ENCODE measurements at places on chromosomes 2 and 18.

GRCh38 chr2:6647046-6647445 is 218.7 kb downstream of the CMPK2 start:
- no peak for DNase-seq
- no peak overlapping the region for H3K27ac ChIP-seq
- no peaks in the 10 kb centered on the region for H3K27me3 ChIP-seq
- no peaks in the 10 kb centered on the region for H3K36me3 ChIP-seq

- DNase-seq: no peak
- no peak overlapping the region for H3K4me3 ChIP-seq
- peaks cover 6% of the 10 kb centered on the region for H3K4me1 ChIP-seq
- no peak overlapping the region for H3K27ac ChIP-seq
- H3K36me3 ChIP-seq: no peaks in the 10 kb centered on the region
- peaks cover 18% of the 10 kb centered on the region for H3K27me3 ChIP-seq
These were observed 359 bp downstream of the FRZB start for GRCh38 chr2:182866095-182866460.

DNA sequence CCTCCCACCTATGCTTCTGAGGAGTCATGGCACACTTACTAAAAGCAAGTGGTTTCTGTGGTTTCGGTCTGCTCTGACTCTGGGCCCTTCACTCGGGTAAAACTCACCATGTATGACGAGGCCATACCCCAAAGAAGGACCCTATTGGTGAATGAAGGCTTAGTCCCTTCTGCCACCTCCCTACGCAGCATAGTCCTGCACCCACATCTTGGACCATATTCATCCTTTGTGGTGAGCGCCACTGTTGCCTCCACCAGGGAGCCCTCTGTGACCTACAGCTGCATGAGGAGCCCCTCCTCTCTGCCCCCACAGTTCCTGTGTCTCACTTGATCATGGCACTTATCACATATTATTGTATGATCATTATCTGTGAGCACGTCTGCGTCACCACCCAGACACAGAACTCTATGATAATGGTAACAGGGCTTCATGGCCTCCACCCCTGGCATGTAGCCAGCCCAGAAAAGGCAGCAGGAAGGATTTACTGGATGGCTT is 113.3 kb downstream of the TFCP2L1 start:
- H3K4me3 ChIP-seq: no peak overlapping the region
- no peaks in the 10 kb centered on the region for H3K27me3 ChIP-seq
- peaks cover 6% of the 10 kb centered on the region for H3K36me3 ChIP-seq
- no peak for DNase-seq
- peaks cover 23% of the 10 kb centered on the region for H3K4me1 ChIP-seq

- H3K27me3 ChIP-seq: no peaks in the 10 kb centered on the region
- H3K4me3 ChIP-seq: no peak overlapping the region
- peaks cover 5% of the 10 kb centered on the region for H3K4me1 ChIP-seq
- peaks cover 21% of the 10 kb centered on the region for H3K36me3 ChIP-seq
- DNase-seq: no peak
These were observed 31.3 kb downstream of the PPM1B start for GRCh38 chr2:44200011-44200410.

GRCh38 chr2:44796771-44797170 is 144.7 kb upstream of the SIX3 start:
- no peak overlapping the region for H3K4me3 ChIP-seq
- no peak overlapping the region for H3K27ac ChIP-seq
- H3K4me1 ChIP-seq: no peaks in the 10 kb centered on the region
- no peaks in the 10 kb centered on the region for H3K36me3 ChIP-seq
- DNase-seq: no peak

DNA sequence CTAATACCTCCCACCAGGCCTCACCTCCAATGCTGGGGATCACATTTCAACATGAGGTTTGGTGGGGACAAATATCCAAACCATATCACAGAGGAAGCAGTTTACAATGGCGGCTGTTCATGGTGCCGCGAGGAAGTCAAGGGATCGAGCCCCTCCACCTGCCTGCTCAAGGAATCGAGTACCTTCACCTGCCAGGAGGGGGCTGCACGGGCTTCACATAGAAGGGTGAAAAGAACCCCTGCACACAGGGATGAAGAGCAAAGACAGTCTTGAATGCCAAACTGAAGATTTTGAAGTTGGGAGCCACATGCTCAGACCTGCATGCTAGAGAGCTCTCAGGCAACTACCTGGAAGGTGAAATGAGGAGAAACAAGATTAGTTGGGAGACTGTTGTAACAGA is 110.3 kb downstream of the KCNF1 start:
- no peak overlapping the region for H3K4me3 ChIP-seq
- no peak for DNase-seq
- no peaks in the 10 kb centered on the region for H3K36me3 ChIP-seq
- no peak overlapping the region for H3K27ac ChIP-seq

DNA sequence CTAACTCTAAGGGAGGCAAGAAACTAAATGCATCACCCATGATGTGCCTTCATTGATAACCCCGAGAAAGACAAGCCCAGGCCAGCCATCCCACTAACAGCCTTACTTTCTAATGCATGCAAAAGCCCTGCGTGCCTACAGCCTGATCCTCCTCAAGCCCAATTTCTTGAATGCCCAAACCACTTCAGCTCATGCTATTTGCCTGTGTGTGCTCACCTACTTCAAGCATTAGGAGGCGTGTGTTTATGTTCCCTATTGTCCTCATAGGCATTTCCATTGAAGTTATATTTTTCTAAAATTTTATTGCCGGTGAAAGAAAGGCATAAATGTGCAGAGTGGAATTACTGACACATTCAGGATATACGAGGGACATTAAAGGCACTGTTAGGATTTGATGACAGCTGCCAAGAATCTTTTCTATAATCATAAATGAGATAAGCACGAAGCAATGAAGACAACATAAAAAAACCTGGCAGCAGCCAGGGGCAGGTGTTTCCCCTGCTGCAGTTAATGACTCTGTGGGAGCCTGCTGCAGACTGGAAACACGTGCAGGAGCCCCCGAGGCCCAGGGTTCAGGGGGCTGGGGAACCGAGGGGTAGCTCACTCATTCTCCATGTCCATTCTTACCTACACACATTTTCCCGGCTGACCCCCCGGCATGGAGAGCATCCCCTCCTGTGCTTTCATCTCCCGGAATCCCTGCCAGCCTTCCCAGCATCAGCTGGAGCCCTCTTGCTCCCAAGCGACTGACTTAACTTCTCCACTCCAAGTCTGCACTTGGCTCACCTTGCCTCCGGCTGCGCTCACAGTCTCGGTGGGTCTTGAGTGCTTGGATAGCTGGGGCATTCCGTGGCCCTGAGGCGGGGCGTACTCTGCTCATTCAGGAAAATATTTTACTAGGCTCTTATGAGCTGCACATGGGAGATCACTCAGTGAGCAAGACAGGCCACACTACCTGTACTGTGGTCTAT is 292.3 kb upstream of the SIX2 start:
- no peak overlapping the region for H3K4me3 ChIP-seq
- H3K4me1 ChIP-seq: peaks cover 6% of the 10 kb centered on the region
- DNase-seq: no peak
- no peaks in the 10 kb centered on the region for H3K36me3 ChIP-seq

DNA sequence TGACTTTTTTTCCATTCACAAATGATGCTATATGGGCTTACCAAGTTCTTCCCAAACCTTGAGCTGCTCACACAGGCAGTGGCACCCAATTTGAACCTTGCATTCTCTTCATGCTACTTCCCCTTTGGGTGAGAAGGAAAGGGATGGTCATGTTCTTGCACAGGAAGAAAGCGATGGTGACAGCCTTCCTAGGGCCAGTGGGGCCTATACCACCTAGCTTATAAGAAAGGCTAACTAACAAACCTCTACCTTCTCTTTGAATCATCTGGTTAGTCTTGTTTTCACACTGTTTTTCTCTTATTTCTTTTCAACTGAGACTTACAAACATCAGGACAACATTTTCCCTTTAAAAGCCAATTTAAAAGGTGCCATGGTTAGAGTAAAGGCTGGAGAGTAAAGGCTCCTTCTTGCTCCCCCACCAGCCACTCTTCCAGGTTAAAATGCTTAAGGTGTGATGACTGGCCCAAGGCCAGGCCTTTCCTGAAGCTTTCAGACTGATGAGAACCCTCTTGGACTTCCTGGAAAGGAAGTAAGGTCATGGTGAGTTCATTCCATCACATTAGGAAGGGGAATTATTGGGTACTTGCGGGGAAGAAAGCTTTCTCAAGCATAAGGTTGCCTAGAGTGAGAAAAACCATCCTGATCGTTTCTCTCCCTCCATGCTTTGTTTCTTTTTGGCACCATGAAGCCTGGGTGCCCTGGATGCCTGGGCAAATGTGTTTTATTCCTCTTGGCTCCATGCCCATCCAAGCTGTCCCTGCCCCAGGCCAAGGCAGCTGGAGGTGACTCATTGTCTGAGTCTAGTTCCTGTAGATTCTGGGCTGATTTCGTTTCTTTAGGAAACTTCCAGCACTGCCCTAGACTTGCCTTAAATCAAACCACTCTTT is 41.4 kb upstream of the ITGB6 start:
- H3K4me3 ChIP-seq: peak overlapping the region; percentile 18
- H3K27me3 ChIP-seq: no peaks in the 10 kb centered on the region

- no peak overlapping the region for H3K27ac ChIP-seq
- H3K4me1 ChIP-seq: peaks cover 17% of the 10 kb centered on the region
- no peaks in the 10 kb centered on the region for H3K36me3 ChIP-seq
- H3K4me3 ChIP-seq: no peak overlapping the region
- no peaks in the 10 kb centered on the region for H3K27me3 ChIP-seq
These were observed 41.5 kb upstream of the TANK start for GRCh38 chr2:161118722-161119121.

GRCh38 chr2:20637147-20637546 is 13.8 kb downstream of the HS1BP3 start:
- H3K27ac ChIP-seq: no peak overlapping the region
- H3K36me3 ChIP-seq: peaks cover 27% of the 10 kb centered on the region
- no peaks in the 10 kb centered on the region for H3K27me3 ChIP-seq
- peaks cover 25% of the 10 kb centered on the region for H3K4me1 ChIP-seq

GRCh38 chr2:12716032-12716281 is 779 bp upstream of the TRIB2 start:
- peak overlapping the region; percentile 95 for H3K4me3 ChIP-seq
- peaks cover 47% of the 10 kb centered on the region for H3K4me1 ChIP-seq
- no peaks in the 10 kb centered on the region for H3K36me3 ChIP-seq
- H3K27me3 ChIP-seq: no peaks in the 10 kb centered on the region
- peak; percentile 94 for DNase-seq
- peak overlapping the region; percentile 85 for H3K27ac ChIP-seq

GRCh38 chr2:155161314-155161713 is 462.8 kb downstream of the KCNJ3 start:
- no peaks in the 10 kb centered on the region for H3K4me1 ChIP-seq
- H3K27ac ChIP-seq: no peak overlapping the region

GRCh38 chr2:159902722-159903121 is 104.7 kb upstream of the CD302 start:
- H3K4me3 ChIP-seq: no peak overlapping the region
- no peak overlapping the region for H3K27ac ChIP-seq
- no peak for DNase-seq
- H3K36me3 ChIP-seq: no peaks in the 10 kb centered on the region
- peaks cover 4% of the 10 kb centered on the region for H3K4me1 ChIP-seq

DNA sequence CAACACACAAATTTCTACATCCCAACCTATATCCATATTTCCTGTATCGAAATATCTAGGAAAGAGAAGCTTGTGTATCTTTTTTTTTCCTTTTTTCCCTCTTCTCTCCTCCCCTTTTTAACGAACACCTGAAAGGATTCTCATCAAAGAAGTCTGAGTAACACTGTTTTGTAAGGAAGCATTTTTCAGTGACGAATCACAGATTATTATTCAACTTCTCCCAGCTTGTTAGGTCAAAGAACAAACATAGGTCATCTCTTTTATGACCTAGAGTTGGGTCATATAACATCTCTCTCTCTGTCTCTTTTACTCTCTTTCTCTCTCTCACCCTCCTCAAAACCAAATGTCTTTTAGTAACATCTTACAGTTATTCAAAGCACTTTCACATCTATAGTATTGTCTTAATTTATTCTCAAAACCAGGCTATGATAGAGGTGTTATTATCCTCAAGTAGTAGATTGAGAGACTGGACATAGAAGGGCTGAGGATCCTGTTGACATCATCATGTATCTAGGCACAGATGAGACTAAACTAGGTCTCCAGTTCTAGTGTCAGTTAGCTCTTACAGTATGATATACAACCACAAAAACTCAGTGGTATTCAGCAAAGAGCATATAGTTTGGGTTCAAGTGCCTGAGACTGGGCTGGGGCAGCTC is 80.1 kb upstream of the SPOPL start:
- H3K27me3 ChIP-seq: no peaks in the 10 kb centered on the region
- H3K27ac ChIP-seq: peak overlapping the region; percentile 43
- peak overlapping the region; percentile 41 for H3K4me3 ChIP-seq
- peak; percentile 62 for DNase-seq
- H3K4me1 ChIP-seq: peaks cover 19% of the 10 kb centered on the region
- H3K36me3 ChIP-seq: peaks cover 2% of the 10 kb centered on the region

GRCh38 chr18:63098018-63098981 is 221.3 kb downstream of the BCL2 start:
- no peak overlapping the region for H3K4me3 ChIP-seq
- DNase-seq: no peak
- no peaks in the 10 kb centered on the region for H3K36me3 ChIP-seq
- no peak overlapping the region for H3K27ac ChIP-seq

Data from MCF 10A (cell line).